Caudate nucleus (tissue), 63 donors: ENCODE measurements at places on chromosomes 4 and X.

DNA sequence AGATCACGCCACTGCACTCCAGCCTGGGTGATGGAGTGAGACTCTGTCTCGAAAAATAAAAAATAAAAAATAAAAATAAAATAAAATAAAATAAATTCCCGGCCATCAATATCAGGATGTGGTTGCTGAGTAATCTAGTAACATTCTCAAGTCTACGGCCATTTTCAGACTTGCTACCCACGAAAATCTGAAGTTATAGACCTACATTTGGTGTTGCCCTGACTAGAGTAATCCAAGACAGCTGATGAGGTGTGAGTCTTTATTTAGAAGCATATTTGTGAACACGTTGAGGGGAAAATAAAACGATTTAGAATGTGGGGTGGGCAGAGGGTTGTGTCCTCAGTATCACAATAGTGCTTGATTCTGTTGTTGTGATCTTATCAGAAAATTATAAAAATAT lies 130.2 kb upstream of the MID1 start:
- no peak for DNase-seq

GRCh38 chr4:182400790-182401189 lies 157.6 kb downstream of the TENM3 start:
- DNase-seq, result no peak

DNA sequence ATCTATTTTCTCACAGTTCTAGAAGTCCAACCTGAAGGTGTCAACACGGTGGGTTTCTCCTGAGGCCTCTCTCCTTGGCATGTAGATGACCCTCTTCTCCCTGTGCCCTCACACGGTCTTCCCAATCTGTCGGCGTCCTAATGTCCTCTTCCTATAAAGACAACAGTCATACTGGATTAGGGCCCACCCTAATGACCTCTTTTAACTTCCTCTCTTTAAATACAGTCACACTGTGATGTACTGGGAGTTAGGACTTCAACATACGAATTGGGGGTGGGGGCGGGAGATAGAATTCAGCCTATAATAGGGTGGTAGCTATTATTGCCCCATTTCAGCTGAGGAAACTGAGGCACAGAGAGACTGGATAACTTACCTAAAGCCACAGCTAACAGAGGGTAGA lies 70.2 kb downstream of the SMIM20 start:
- DNase-seq, result no peak

DNA sequence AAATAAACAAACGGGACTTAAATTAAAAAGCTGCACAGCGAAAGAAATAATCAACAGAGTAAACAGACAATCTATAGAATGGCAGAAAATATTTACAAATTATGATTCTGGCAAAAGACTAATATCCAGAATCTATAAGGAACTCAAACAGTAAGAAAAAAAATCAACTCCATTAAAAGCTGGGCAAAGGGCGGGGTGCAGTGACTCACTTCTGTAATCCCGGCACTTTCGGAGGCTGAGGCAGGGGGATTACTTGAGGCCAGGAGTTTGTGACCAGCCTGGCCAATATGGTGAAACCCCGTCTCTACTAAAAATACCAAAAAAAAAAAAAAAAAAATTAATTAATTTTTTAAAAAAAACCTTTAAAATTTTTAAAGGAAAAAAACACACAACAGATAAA lies 109.0 kb downstream of the ATP11C start:
- DNase-seq, result no peak

- peak; percentile 25 for DNase-seq
Measured at GRCh38 chrX:30653415-30654131, at the start of gene GK. Gene GK (plus strand): TSS chrX:30653423. CDS start chrX:30653538, 115 bp downstream.

DNA sequence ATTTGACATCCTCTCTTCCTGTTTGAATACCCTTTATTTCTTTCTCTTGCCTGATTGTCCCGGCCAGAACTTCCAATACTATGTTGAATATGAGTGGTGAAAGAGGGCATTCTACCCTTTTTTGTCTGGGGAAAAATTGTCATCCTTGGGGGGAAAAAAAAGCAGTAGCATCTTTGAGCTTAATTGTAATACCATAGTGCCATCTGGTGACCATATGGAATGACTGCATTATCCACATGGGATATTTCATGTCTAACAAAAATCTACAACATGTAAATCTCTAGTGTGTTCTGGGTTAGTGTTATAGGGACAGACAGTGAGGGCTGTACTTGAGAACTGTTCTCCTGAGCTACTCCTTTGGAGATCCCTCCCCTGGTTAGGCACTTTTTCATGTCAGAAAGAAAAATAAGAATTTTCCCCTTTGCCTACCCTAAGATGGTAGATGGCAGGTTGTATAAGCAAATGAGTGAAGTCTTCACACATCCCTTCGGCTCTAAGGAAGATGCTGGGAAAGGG lies 26.0 kb downstream of the CAPN6 start:
- DNase-seq, result no peak

GRCh38 chrX:11770320-11770719 lies 12.3 kb downstream of the MSL3 start:
- DNase-seq, result no peak

GRCh38 chr4:7631288-7632014 lies 196.7 kb upstream of the PSAPL1 start:
- DNase-seq, result no peak

GRCh38 chr4:173169428-173170181 lies 994 bp downstream of the GALNT7 start:
- peak; percentile 42 for DNase-seq

GRCh38 chr4:77711469-77711868 lies 105.8 kb downstream of the CXCL13 start:
- DNase-seq, result no peak

DNA sequence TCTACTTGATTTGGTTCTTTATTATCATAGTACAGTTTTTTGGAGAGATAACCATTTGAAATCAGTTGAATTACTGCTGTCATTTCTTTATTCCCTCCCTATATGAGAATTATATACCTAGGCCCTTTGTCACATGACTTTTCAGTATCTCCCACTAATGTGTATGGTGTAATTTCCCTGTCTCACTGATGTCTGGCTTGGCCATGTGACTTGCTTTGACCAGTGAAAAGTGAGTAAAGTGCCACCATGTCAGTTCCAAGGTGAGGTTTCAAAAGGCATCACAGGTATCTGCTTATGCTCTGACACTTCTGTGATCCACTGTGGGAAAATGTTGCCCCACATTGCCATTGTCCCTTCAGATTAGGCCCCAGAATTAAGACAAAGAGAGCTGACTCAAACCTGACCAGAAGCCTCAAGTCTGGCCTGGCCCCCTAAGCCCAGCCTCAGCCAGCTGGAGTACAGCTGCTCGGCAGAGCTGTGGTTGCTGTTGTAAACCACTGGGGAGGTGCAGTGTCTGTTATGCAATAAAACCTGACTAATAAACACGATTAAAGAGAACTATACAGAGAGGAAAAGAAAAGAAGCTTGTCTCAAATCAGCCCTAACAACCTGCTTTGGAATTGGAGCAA lies 27.5 kb downstream of the SETD7 start:
- DNase-seq, result no peak

- DNase-seq, result no peak
Measured at GRCh38 chr4:19700992-19701391, 550.7 kb upstream of the SLIT2 start.

GRCh38 chr4:13523591-13524503 lies 20.5 kb downstream of the NKX3-2 start:
- no peak for DNase-seq

DNA sequence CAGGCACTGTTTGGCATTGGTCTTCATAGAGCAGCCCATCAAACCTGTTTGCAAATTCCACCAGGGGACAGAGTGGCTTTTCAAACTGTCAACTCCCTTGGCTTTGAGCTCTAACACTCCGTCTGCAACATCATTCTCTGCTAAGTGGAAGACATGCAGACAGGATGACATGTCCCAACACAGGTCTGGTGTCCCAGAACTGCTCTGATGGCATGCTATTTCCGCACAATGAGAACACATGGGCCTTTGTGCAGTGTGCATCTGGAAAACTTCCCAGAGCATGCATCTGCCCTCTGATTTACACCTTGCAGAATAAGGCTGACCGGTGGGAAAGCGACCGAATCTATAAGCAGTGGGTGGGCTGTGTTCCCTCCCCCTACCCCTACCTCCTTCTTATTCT lies 212.8 kb upstream of the GYPA start:
- no peak for DNase-seq

- no peak for DNase-seq
Measured at GRCh38 chrX:39661116-39661907, 436.4 kb downstream of the BCOR start.

GRCh38 chr4:135548711-135549110 lies 1347.1 kb upstream of the PABPC4L start:
- DNase-seq, result no peak

DNA sequence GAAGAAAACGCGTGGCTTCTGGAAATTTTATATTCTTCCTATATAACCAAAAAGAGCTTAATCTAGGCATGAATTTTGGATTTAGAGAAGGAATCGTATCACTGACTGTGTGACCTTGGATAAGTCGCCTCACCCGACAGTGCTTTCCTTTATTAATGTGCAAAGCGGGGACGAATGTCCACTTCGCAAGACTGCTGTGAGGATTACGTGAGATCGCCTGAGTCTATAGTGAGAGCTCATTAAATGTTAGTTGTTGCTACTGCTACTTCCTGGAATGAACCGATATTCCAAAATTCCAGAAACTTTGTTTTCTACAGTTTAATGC lies 448 bp upstream of the TBC1D8B start:
- DNase-seq, result no peak
